ENCODE measurements at places on chromosomes 11 and 22.

DNA sequence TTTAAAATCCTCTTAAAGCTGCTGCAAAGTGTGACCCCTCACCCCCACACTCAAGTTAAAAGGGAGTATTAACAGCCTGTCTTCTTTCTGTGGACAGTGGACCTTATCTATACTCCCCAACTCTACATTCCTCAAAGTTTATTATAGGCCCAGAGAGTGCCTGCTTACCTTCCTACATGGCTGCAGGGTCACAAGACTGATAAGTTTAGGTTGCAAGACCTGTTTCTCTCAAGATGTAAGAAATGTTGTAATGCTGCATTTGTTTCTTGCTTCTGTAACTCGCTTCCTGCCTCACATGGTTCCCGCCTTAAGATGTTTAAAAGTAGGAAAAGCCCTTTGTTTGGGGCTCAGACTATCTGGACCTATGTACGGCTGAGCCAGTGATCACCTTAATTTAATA lies 10.1 kb upstream of the NXPE1 start:
- DNase-seq: no peak

DNA sequence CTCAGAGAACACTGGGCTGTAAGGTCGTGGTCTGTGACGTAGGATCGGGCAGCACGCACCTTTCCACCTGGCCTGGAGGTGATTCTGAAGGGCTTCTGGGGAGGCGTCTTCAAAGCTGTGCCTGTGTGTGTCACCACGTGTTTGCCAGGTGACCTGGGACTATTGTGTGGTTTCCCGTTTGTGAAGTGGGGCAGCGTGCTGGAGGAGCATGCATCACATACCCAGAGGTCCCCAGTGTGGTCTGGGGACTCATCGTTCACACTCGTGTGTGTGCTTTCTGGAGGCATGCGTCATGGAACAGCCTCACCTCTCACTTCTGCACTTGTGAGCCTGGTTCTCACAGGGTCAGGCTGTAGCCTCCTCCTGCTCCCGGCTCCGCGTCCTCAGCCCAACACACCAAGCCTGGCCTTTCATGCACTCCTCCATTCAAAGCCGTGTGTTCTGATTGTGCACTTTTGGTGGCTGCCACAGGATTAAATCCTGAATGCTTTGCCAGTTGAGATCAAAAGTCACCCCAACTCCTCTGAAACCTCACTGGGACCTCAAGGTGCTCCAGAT lies 106.3 kb downstream of the KCNQ1OT1 start:
- DNase-seq: no peak

GRCh38 chr11:64653388-64653973 lies 62.5 kb downstream of the SLC22A12 start:
- DNase-seq: no peak

- DNase-seq: no peak
Observed at GRCh38 chr11:57360991-57361390, 20.0 kb downstream of the PRG3 start.

- DNase-seq: no peak
Observed at GRCh38 chr11:130151196-130151595, 8.4 kb upstream of the ST14 start.

GRCh38 chr11:62108971-62109404 lies 14.8 kb upstream of the INCENP start:
- DNase-seq: no peak

GRCh38 chr11:8639655-8640054 lies 42.8 kb downstream of the TRIM66 start:
- DNase-seq: no peak

GRCh38 chr22:20156611-20157429 lies 6.0 kb upstream of the CCDC188 start:
- peak; percentile 81 for DNase-seq

- no peak for DNase-seq
Observed at GRCh38 chr11:105046898-105047579, 1.9 kb upstream of the CARD16 start.

- no peak for DNase-seq
Observed at GRCh38 chr11:115257270-115257669, 246.9 kb downstream of the CADM1 start.

- DNase-seq: no peak
Observed at GRCh38 chr11:9201372-9202162, 63.6 kb downstream of the DENND5A start.

- no peak for DNase-seq
Observed at GRCh38 chr22:17945156-17945887, 79.0 kb downstream of the MICAL3 start.

- no peak for DNase-seq
Observed at GRCh38 chr11:61077936-61078335, 24.4 kb upstream of the CD5 start.

DNA sequence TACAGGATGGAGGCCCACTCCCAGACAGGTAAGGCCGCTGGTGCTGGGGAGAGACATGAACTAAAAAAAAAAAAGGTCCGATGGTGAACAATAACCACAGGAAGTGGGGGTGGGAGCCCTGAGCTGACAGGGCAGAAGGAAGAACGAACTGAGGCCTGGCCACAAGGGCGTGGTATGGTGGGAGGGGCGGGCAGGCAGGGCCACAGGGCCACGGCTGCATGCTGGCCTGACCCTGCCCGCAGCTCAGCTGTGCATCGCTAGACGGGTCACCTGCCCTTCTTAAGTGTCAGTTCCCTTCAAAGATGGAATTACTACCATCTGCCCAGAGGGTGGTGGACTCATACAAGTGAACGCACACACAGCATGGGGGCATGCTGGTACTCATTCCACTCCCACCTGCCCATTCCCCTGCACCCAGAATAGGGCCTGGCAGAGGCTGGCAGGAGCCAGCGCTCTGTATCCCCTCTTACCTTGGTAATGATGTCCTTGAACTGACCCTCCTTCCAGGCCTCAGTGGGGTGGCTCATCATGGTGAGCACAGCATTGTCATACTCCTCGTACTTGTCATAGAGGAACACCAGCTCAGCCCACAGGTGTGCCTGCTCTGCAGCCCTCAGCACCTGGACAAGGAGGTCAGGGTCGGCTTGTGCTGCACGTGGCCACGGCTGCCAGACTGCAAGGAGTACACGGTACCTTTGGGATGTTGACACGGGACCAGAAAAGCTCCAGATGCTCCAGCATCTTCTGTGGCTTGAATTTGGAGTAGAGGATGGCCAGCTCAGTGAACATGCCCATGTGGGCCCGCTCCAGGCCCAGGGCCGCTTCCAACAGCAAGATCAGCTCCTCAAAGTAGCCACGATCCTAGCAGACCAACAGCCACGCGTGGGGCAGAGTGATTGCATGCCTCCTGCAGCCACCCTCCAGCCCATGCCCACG lies 17.5 kb upstream of the SLC25A1 start:
- DNase-seq: no peak

DNA sequence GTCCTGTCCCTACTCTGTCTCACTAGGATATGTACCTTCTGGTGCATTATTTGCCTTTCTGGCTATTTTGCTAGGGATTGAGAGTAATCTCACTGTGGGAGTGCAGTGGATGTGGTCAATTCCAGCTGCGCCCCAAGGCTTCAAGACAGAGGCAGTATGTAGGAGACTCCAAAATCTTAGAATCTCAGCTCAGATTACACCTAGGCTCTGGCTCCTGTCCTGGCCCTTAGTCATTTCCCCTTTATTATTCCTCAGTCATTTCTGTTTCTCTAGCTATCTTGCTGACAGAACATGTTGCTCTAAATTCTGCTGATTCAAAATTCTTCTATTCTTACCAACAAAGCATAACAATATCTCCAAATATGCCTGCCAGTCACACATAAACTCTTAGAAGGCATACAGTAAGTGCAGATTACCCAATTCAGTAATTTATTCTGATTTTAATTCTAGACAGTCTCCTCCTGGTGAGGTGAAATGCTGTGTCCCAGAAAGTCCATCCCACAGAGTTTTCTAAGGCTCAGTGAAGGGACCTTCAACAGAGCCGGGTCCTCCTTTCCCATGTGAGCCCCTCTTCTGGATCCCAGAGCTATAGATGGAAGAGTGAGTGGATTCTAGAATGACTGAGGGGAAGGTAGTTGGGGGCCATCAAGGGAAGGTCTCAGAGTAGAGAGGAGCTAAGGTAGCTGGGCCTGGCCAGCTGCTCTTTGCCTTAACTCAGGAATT lies 24.3 kb upstream of the GLYATL1 start:
- DNase-seq: no peak

- no peak for DNase-seq
Observed at GRCh38 chr22:26558248-26558895, 31.6 kb downstream of the TPST2 start.

DNA sequence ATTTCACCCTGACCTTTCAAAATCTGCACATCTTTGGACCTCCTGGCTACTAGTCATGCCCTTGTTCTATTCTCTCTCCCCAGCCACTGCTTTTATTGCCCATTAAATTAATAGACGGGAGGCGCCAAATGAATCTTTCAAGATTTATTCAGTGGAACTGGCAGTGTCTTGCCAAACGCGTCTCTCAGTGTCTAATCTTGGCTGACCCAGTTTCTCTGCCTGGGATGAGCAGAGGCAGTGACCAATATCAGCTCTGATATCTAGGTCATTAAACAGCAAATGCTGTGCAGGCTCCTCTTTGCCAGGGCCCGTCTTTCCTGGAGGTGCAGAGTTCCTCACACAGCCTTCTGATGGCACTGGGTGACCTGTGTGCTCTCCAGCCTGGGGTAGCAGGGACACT lies 74.0 kb downstream of the TRAF6 start:
- no peak for DNase-seq

DNA sequence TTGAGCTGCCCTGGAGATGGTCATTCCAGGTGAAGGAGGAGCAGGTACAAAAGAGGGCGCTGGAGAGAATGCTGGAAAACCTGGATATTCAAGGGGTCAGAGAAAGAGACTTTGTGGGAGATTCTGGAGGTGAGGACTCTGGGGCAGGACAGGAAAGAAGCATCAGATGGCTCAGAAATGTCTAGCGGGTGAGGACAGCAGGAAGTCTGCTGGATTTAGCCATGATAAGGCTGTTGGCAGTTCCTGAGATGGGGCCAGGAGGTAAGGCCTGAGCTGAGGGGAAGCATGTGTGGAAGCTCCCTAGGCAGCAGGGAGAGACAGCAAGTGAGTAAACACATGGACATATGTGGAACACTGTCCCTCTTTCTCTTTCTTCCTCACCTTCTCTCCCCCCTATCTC lies 1.5 kb downstream of the UPB1 start:
- no peak for DNase-seq

- no peak for DNase-seq
Observed at GRCh38 chr11:76033699-76034098, 172.6 kb downstream of the WNT11 start.

- DNase-seq: no peak
Observed at GRCh38 chr11:74826901-74827300, 78.3 kb downstream of the RNF169 start.

DNA sequence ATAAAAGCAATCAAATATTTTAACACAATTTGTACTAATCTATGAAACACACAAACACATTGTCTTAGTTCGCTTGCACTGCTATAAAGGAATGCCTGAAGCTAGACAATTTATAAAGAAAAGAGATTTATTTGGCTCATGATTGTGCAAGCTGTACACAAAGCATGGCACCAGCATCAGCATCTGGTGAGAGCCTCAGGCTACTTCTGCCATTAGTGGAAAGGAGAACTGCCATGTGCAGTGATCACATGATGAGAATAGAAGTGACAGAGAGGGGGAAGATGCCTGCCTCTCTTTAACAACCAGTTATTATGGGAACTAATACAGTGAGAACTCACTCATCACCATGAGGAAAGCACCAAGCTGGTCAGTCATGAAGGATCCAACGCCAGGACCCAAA lies 105.1 kb downstream of the GUCY1A2 start:
- DNase-seq: no peak

DNA sequence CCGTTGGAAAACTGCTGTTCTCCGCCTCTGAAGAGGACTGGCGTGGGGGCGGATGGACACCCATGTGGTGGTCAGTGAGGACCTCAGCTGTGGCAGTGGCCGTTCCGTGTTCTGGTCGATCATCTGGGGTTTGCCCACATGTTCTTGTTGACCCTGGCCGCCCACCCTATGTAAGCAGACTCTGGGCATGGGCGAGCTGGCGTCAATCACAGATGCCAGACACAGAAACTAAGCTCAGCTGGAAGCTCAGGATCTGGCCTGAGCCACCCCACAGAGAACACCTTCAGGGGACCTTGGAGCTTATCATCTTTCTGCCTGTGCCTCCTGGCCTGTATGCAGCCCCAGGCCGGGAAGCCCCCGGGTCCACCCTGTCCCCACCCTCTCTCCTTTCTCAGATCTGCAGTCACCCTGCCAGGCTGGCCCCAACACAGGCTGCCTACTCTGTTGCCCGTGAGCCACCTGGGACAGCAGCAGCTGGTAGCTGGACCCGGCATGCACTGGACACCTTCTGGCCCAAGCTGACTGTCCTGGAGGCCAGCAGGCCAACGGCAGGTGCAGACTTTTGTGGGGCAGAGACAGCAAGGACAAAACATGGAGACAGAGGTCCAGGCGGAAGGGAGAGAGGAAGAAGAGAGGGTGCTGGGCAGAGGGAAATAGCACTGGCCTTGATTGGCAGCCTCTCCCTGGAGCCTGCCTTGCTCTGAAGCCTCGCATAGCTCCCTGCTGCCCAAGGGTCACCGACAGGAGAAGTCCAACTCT lies 91.5 kb downstream of the PHF21B start:
- no peak for DNase-seq

GRCh38 chr11:68271023-68271780 lies 571 bp downstream of the C11orf24 start:
- peak; percentile 53 for DNase-seq

DNA sequence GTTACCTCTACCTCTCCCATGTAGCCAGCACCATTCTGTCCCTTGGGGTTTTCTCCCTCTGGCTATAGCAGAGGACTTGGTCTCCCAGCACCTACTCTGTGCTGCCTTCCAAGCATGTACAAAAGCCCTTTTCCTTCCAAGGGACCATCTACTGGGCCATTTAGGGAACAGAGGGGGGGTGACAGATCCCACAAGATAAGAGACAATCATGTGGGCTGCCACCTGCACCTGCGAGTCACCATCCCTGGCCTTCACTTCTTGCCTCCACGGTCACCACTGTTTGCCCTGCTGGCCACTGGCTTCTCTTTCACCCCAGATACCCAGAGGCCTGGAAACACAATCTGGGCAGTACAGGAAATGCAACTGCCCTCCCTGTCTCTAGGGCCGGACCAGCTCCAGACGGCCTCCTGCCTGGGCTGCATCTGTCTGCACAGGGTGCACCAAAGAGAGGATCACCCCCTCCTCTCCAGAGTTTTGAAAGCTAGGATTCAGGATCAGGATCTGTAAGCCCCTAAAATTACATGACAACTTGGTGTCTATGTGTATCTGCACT lies 160.8 kb upstream of the NECTIN1 start:
- DNase-seq: no peak

DNA sequence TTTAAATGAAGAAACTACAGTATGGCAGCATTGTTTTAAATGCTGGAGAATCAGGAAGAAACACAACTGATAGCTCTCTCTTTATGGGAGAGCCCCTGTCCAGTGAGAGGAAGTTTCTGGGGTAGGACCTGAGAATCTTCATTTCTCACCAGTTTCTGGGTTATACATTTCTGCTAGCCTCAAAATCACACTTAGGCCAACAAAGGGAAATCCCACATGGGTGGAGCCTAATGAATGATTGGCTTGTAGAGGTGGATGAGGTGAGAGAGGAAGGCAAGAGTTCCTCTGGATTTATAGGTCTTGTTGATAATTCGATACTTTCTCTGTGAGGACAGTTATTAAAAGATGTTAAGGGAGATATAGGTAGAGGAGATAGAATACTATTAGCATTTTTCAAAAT lies 1397.3 kb upstream of the TENM4 start:
- no peak for DNase-seq

- peak; percentile 78 for DNase-seq
Observed at GRCh38 chr11:75022759-75023396, 34.1 kb downstream of the NEU3 start.

All from neuronal stem cell (in vitro differentiated cells).